ENCODE measurements at places on chromosomes 1 and 21.

- DNase-seq: no peak
Observed at GRCh38 chr21:39263372-39263771, 50.1 kb downstream of the BRWD1 start.

DNA sequence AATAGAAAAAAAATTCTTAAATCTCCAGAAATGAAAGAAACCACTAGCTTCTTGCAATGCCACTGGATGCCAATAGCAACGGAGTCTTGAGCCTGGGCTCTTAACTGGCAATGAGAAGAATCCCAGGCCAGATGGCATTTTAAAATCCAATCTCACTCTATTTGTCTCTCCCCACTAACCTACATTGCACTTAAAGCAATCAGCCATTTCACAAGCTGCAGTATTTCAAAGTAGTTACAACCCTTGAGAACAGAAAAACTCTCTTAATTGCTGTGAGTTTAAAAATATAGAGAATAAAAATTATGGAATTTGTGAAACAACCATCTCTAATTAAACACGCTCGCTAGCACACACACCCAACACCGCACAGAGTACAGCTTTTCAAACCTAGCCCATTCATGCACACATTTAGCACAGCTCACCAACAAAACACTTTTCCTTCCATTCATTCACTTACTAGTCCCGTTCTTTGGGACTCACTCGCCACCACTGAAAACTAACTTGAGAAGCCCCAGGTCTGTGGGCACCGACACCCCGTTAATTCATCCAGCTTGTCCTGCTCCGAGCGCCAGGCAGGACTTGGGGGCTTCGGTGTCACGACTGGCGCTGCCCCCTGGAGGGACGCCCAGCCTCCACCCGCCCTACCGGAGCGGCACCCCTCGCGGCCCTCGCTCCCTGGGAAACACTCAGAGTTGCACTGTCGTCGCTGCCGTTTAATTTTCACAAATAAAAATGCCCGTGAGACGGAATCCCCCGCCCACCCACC is 1.0 kb downstream of the DDAH1 start:
- DNase-seq: peak; percentile 44

GRCh38 chr1:88001460-88001859 is 672.8 kb downstream of the LMO4 start:
- peak; percentile 32 for DNase-seq

DNA sequence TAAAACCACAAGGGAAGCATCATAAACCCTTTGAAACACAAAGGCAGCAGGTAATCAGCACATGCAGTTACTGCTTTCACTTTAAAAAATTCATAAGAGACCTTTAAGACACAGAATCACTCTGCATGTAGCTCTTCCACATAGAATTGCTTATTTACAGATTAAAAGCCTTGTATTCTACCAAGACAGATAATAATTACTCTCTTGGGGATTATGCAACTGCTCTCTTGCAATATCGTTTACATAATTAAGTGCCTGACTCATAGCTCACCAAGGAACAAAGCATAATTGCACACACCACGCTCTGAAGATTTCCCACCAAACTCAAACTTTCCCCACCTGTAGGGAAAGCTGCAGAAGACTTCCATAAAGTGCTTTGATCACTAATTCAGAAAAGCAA is 87.9 kb downstream of the VAV3 start:
- peak; percentile 26 for DNase-seq

- DNase-seq: no peak
Observed at GRCh38 chr1:95221306-95221705, 12.7 kb upstream of the RWDD3 start.

GRCh38 chr1:241101622-241102021 is 255.4 kb downstream of the RGS7 start:
- no peak for DNase-seq

Data from astrocyte of the spinal cord (primary cell).